ACHN (cell line): ENCODE measurements at places on chromosomes 7 and 10.

DNA sequence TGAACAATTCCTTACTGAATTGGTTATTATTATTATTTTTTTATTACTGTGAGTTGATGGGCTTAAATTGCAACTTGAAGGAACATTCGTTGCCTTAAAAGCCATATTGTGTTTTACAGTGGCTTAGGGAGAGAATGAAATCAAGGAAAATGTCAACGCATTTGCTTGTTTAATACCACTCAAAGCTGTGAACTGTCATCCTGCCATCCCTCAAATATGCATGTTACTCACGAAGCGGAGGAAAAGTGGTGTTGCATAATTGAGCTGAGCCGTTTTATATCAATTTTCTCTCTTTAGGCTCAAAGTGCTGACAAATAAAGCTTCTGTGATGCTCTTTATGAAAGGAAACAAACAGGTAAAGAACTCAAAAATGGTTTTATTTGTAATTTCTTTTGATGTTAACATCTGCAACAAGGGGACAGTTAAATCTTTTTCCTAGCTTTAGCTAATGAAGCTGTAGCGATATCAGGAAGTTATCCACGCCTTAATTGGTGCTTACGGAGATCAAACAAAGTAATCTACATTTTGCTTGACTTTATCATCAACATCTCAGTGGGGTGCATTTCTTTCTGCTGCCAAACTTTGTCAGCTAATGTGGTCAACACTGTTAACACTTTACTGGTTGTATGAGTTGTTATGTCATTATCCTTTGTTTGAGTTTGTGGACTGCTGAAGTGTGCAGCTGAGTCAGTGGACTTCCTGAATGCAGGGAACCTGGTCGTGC lies 33.1 kb downstream of the GLRX3 start:
- DNase-seq = peak; percentile 65

DNA sequence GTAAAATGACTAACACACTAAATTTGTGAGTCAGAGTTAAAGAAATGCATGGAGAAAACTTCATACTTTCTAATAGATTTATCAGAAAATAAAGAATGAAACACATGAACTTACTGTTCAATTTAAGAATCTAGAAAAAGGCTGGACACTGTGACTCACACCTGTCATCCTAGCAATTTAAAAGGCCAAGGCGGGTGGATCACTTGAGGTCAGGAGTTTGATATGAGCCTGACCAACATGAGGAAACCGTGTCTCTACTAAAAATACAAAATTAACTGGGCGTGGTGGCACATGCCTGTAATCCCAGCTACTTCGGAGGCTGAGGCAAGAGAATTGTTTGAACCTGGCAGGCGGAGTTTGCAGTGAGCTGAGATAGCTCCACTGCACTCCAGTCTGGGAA lies 1106.2 kb upstream of the LRRN3 start:
- no peak for DNase-seq

GRCh38 chr10:51685768-51686167 lies 13.6 kb downstream of the CSTF2T start:
- no peak for DNase-seq

GRCh38 chr7:118152149-118152548 lies 31.8 kb upstream of the LSM8 start:
- DNase-seq = no peak

GRCh38 chr7:87159538-87159937 lies 7.3 kb downstream of the DMTF1 start:
- DNase-seq = no peak

- peak; percentile 22 for DNase-seq
Measured at GRCh38 chr7:30173058-30173897, 38.5 kb downstream of the MTURN start.

- DNase-seq = no peak
Measured at GRCh38 chr7:114630201-114630990, 215.8 kb downstream of the FOXP2 start.

GRCh38 chr7:129702761-129703338 lies 91.3 kb downstream of the NRF1 start:
- DNase-seq = no peak

DNA sequence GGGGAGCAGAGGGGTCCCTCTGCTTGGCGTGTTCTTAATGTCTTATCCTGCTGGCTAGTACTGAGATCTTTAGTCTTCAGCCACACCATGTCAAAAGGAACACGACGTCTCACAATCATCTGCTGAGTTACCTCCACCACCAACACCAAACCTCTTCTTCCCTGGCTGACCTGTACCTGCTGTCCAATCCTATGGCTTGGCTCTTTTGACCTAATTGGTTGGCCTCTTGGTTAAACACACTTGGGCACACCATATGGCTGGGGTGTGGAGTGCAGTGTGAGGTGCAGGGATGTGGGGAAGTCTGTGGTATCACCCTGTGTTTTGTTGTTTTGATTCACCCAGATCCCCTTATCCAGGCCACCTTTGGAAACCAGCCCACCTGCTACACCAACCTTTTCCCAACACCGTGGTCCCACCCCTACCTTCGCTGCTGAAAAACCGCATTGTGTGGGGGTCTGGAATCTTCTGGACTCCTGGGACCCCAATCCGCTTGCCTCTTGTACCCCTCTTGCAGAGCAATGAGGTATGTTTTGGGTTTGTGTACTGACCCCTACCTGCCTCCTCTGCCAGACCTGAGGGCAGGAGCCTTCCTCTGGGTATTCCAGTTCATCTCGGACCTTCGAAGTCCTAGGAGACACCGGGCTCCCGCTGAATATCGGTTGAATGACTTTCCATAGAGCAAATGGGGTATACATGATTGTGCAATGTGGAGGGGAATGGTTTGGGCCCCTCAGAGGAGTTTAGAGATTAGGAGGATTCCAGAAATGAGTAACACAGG lies 2.8 kb upstream of the LBX1 start:
- no peak for DNase-seq

- no peak for DNase-seq
Measured at GRCh38 chr10:58920655-58921003, 255.8 kb upstream of the PHYHIPL start.

- DNase-seq = no peak
Measured at GRCh38 chr10:6498771-6499170, 81.3 kb downstream of the PRKCQ start.

- no peak for DNase-seq
Measured at GRCh38 chr10:124244256-124244877, 151.0 kb upstream of the CHST15 start.
